MV-4-11 (cell line): ENCODE measurements at places on chromosomes 13 and 19.
A peak's percentile ranks its signal among the peaks of the same experiment; 100 is the strongest.

GRCh38 chr13:42221121-42221765 lies 50.7 kb upstream of the AKAP11 start:
- no peak for DNase-seq

GRCh38 chr13:24216176-24216575 lies 55.7 kb downstream of the SPATA13 start:
- no peak for DNase-seq

DNA sequence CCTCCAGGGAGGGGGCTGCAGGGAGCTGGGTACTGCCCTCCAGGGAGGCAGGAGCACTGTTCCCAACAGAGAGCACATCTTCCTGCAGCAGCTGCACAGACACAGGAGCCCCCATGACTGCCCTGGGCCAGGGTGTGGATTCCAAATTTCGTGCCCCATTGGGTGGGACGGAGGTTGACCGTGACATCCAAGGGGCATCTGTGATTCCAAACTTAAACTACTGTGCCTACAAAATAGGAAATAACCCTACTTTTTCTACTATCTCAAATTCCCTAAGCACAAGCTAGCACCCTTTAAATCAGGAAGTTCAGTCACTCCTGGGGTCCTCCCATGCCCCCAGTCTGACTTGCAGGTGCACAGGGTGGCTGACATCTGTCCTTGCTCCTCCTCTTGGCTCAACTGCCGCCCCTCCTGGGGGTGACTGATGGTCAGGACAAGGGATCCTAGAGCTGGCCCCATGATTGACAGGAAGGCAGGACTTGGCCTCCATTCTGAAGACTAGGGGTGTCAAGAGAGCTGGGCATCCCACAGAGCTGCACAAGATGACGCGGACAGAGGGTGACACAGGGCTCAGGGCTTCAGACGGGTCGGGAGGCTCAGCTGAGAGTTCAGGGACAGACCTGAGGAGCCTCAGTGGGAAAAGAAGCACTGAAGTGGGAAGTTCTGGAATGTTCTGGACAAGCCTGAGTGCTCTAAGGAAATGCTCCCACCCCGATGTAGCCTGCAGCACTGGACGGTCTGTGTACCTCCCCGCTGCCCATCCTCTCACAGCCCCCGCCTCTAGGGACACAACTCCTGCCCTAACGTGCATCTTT lies 7.8 kb upstream of the CEACAM5 start:
- no peak for DNase-seq

DNA sequence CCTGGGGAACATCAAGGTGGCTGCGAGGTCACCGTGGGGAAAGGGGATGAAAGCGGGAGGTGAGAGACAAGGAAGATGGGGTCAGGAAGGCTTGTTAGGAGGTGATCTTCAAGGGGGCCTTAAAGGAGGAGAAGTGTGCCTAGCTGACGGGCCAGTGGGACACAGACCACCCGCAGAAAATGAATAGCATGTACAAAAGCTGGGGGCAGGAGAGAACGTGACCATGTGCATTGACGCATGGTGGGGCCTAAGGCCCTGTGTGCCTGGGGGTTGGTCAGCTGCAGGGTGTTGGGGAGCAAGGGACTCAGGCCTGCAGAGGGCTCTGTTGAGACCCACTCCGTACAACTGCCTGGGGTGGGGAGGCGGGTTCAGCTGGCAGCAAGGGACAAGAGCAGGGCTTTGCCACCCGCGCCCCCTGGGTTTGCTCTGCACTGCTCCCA lies 5.9 kb downstream of the RAB8A start:
- peak; percentile 58 for DNase-seq

DNA sequence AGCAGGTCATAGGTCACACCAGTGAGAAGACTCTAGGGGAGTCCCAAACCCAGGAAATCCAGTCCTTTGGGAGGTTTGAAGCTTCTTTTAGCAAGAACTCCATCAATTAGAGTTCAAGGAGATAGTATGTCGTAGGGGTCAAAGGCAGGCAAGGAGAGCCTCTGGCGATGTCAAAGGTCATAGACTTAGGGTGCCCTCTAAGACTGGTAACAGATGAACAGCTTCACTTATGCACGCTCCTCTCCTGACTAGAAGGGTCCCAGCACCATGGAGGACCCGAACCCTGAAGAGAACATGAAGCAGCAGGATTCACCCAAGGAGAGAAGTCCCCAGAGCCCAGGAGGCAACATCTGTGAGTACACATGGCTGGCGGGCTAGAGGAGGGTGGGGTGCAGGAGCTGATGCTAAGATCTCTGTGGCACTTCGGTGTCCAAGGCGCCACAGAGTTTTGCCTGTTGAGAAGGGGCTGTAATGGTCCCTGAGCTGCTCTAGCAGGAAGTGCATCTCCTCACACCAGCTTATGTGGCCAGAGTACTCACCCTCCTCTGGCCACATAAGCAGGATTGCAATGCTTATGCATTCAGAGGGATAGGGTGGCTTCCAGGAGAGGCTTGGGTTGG lies 557 bp downstream of the ZNF576 start:
- no peak for DNase-seq

DNA sequence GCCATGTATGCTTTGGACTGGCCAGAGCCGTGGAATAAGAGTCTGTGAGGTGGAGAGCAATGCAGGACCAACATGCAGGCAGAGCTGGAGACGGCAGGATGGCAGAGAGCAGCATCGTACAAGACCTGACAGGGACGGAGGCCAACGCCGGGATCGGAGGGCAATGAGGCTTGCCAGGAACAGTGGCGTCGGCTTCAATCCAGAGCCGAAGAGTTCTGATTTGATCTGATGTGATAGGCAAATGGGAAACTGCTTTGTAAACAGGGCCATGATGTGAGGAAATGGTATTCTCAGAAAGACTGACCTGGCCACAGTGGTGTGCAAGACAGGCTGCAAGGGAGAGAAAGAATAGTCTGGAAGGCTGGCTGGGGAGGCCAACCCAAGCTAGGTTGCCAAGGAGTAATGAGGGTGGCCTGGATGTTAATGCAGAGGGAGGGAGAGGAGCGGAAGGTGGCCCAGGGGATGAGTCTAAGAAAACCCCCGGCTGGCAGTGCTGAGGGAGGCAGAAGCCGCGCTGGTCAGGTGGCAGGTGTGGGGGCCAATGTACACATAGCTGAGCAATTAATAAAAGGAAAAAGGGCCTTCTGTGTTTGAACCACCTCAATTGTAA lies 26.7 kb downstream of the RCBTB2 start:
- no peak for DNase-seq

DNA sequence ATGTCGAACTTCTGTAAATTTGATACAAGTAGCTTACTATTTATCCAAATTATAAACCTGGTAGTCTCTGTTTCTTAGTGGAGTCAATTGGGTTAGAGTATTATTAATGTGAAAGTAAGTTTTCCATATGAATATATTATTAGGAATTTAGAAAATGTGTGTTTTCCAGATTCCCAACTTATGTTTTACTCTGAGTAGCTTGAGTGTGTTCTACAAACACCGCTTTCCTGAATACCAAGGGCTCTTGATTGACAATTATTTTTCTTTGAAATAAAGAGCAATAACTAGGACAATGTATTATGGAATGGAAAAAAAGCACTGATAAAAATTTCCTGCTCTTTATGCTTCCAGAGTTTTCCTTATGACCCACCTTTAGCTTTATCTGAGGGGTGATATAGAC lies 233.6 kb downstream of the POSTN start:
- no peak for DNase-seq

DNA sequence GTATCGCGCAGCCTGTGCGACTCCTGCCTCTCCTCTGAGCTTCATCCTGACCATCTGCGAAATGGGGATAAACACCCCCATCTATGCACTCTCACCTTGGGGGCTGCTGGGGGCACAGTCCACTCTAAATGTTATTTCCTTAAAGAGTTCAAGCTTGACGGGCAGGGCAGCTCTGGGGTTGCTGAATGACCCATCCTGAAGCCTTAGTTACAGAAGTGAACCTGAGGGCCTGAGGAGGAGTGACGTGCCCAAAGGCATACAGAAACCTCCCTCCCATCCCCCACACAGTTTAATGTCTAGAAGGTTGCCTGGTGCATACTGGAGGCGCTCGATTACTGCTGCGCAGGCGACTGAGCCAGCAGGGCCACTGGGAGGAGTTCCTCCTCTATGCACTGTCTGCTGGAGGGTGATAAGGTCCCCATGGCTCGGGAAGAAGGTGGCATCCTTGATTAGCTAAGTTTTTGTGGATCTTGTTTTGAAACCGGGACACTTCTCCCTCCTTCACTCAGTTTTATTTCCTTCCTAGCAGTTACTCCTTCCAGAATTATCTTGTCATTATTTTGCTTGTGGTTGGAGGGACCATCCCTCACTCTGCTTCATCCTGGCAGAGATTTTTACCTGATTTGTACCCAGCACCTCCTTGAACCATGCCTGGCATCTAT lies 572 bp upstream of the FKBP8 start:
- peak; percentile 94 for DNase-seq

- no peak for DNase-seq
Measured at GRCh38 chr19:8245869-8246835, 37.0 kb downstream of the CERS4 start.

GRCh38 chr19:51027126-51027806 lies 850 bp upstream of the KLK11 start:
- DNase-seq, result no peak

GRCh38 chr19:19274146-19274545 lies 1.0 kb upstream of the TM6SF2 start:
- no peak for DNase-seq

DNA sequence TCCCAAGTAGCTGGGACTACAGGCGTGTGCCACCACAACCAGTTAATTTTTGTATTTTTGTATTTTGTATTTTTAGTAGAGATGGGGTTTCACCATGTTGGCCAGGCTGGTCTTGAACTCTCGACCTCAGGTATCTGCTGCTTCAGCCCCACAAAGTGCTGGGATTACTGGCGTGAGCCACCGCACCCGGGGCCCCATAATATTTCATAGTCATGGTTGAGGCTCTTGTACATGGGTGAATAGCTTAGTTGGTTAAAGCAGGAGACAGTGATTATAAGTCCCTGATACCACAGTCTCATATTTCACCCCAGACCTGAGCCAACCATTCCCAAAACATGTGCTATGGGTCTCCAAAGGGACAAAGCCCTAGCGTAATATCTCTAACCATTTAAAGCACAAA lies 26.1 kb downstream of the MBNL2 start:
- no peak for DNase-seq

DNA sequence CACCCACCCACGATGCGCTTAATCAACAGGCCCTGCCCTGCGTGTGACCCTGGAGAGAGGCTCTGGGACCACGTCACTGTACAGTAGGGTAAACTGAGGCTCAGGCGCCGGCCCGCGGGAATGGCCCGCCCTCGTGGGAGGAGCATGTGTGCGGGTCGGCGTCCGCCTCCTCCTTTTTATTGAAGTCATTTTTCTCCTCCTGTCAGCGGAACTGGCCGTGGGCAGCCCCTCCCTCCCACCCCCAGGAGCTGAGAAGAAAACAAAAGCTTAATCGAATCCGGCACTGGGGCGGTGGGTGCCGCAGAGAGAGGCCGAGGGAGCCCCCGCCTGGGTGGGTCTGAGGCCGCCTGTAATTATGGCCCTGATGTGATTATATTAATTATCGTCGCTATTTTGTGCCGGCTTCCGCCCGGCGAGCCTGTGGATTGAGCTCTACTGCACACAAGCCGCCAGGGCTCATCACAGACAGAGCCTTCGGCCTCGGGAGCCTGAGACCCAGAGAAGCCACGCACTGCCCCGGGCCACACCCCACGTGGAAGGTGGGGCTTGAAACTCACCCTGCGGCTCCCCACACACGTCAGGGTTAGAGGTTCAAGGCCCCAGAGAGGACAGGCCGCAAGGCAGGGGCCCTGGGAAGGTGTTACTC lies 7.0 kb downstream of the C2CD4C start:
- no peak for DNase-seq

DNA sequence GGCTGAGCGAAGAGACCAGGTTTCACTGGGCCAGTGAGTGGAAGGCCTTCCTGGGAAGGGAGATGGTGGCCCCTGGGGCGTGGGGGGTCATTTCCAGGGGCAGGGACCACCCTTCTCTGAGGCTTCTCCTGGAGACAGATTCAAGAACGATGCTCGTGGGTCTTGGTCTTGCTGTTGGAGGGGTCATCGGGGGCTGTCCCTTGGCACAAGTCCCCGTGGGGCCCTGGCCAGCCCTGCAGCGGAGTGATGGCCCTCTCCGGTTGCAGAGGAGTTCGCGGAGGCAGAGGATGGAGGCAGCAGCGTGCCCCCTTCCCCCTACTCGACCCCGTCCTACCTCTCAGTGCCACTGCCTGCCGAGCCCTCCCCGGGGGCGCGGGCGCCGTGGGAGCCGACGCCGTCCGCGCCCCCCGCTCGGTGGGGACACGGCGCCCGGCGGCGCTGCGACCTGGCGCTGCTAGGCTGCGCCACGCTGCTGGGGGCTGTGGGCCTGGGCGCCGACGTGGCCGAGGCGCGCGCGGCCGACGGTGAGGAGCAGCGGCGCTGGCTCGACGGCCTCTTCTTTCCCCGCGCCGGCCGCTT lies 4.8 kb downstream of the TTC9B start:
- DNase-seq, result no peak

- DNase-seq, result no peak
Measured at GRCh38 chr13:94157705-94158218, 321.7 kb downstream of the DCT start.

DNA sequence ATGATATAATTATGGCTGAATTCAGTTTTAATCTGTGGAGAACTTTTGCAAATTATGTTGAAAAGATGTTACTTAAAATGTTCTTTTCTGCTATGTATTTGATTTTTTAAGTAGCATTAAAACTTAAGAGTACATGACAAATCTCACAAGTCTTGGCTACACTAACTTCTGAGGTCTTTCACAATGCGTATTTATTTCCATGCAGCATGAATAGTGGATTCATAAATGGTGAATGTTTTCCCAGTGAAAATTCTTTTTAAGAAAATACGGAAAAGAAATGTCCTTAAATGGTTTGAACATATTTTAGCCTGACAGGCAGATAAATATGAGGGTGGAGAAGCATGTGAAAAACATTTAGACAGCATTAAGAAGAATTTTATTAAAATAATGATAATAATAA lies 30.2 kb downstream of the GARRE1 start:
- no peak for DNase-seq

DNA sequence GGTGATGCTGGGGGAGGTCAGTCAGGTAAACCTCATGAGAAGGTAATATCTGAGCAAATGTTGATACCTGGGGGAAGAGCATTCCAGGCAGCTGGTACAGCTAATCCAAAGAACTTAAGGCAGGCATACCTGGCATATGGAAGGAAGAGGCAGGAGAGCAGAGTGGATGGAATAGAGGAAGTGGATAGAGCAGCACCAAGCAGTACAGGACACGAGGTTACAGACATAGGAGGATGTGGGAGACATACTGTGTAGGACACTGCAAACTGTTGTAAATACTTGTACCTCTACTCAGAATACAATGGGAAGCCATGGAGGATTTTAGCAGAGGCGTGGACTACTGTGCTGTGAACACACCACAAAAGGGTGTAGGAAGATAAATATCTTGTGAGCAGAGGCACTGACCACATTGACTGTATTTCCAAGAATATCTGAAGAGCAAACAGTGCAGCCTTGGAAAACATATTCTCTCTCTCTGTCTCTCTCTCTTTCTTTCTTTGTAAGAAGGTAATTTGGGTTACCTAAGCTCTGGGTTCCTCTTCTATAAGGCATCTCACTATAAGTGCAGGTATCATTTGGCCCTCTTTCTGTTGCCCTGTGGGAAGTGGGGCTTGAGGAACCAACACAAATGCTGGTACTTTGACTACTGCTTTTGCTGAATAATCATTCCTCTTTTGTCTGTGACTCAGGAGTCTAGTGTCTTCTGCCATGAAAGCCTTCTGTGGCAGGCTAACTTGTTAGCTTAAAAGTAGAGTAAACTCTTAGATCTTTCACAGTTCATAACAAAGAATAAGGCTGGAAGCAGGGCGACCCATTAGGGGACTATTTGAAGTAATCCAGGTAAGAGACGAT lies 238.0 kb downstream of the VWA8 start:
- no peak for DNase-seq
